H9 (cell line): ENCODE measurements at places on chromosomes 1 and 21.

GRCh38 chr1:202075389-202075788 is 47.3 kb upstream of the GPR37L1 start:
- no peaks in the 10 kb centered on the region for H3K36me3 ChIP-seq
- no peaks in the 10 kb centered on the region for H3K4me1 ChIP-seq
- H3K27ac ChIP-seq, result no peak overlapping the region
- no peak for DNase-seq
- H3K27me3 ChIP-seq, result no peaks in the 10 kb centered on the region

DNA sequence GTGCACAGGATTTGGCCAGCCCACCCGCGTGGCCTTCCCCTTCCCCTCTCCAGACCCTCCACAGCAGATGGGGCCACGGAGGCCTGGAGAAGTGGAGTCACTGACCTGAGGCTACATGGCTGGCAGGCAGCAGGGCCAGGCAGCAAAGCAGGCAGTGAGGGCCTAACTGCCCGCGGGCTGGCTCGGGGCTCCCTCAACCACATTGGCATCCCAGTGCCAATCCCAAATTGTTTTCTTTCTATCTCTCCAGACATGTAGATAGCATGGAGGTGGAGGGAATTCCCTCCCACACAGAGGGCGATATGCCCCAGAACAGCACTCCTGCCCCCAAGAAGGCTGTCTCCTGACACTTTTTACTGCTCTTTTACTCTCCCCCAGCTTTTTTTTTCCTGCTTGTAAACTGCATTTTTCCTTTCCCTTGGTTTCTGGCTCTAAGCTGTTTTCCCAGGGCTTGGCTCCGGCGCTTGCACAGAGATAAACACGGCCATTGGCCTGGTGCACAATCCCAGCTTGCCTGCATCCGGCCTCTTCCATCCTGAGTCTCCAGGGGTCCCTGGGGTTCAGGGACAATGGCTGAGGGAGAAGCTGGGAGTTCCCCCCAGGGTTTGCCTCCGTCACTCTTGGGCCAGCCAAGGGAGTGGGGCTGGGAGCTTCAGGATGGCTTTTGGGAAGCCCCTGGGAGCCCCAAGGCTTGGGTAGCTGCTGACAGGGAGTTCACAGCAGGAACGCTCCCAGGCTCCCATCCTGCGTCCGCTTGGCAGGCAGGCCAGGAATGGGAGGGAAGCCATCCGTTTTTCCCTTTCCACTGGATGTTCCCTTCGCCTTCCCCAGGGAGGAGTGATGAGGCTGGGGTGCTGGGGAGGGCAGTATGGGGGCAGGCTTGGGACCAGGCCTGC is 7.0 kb downstream of the EPHX1 start:
- no peak overlapping the region for H3K27ac ChIP-seq
- H3K27me3 ChIP-seq, result no peaks in the 10 kb centered on the region
- H3K36me3 ChIP-seq, result peaks cover 7% of the 10 kb centered on the region
- H3K4me1 ChIP-seq, result peaks cover 14% of the 10 kb centered on the region

DNA sequence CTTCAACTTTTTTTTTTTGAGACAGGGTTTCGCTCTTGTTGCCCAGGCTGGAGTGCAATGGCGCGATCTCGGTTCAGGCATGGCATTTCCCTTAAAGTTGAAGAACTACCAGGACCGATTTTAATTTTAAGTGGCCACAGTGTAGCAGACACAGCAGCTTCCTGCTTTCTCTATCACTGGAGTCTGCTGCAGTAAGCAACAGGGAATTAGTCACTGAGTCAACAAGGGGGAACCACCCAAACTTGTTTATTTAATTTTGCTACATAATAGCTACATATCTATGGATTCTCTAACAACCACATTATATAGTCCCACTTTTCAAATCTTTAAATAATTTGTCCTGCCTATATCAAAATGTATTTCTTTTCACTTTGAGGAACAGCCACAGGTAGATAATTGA is 12.5 kb upstream of the TNNI3K start:
- no peak overlapping the region for H3K4me3 ChIP-seq
- H3K36me3 ChIP-seq, result no peaks in the 10 kb centered on the region
- H3K27me3 ChIP-seq, result no peaks in the 10 kb centered on the region
- no peak for DNase-seq
- no peak overlapping the region for H3K27ac ChIP-seq

GRCh38 chr1:7495962-7496361 is 275.1 kb upstream of the VAMP3 start:
- H3K4me3 ChIP-seq, result no peak overlapping the region
- no peak overlapping the region for H3K27ac ChIP-seq
- H3K36me3 ChIP-seq, result no peaks in the 10 kb centered on the region
- no peaks in the 10 kb centered on the region for H3K4me1 ChIP-seq
- no peak for DNase-seq
- no peaks in the 10 kb centered on the region for H3K27me3 ChIP-seq

- no peak overlapping the region for H3K4me3 ChIP-seq
- DNase-seq, result no peak
- no peaks in the 10 kb centered on the region for H3K4me1 ChIP-seq
Observed at GRCh38 chr1:69498711-69499110, 69.0 kb upstream of the LRRC7 start.

GRCh38 chr1:98940722-98941079 is 64.0 kb downstream of the PLPPR5 start:
- DNase-seq, result no peak
- H3K4me3 ChIP-seq, result no peak overlapping the region
- H3K4me1 ChIP-seq, result no peaks in the 10 kb centered on the region
- no peak overlapping the region for H3K27ac ChIP-seq

GRCh38 chr1:207672522-207673130 is 27.7 kb downstream of the CR1L start:
- H3K27ac ChIP-seq, result no peak overlapping the region
- peak; percentile 52 for DNase-seq
- peaks cover 2% of the 10 kb centered on the region; the same call in 1 of the 2 replicates for H3K4me1 ChIP-seq
- H3K36me3 ChIP-seq, result peaks cover 14% of the 10 kb centered on the region
- peaks cover 3% of the 10 kb centered on the region; the same call in 1 of the 2 replicates for H3K27me3 ChIP-seq

DNA sequence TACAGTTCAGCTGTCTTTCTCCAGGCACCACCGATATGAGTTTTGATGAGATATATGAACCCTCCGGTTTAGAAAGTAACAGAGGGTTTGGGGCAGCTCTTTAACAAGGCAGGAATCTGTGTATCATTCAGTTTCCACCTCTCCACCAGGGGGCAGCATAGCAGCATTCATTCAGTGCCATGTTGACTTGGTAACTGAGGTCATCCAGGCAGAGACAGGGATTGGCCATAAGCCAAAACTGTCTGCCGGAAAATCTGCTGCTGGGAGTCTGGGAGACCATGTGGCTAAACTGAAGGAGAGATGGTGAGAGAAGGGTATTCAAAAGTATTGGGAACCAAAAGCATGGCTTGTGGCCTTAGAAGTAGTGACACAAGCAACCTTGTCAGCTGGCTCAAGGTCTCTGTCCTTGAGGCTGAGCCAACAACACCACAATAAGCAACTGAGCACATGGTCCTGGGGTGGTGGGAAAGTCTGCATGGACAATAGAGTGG is 98.5 kb downstream of the LMX1A start:
- no peaks in the 10 kb centered on the region; the same call in 1 of the 2 replicates for H3K27me3 ChIP-seq
- H3K27ac ChIP-seq, result no peak overlapping the region
- H3K4me1 ChIP-seq, result no peaks in the 10 kb centered on the region
- no peaks in the 10 kb centered on the region; the same call in 2 of the 3 replicates for H3K36me3 ChIP-seq
- DNase-seq, result peak; percentile 83

GRCh38 chr21:35023396-35024070 is 25.6 kb downstream of the RUNX1 start:
- H3K27me3 ChIP-seq, result no peaks in the 10 kb centered on the region
- no peak overlapping the region for H3K27ac ChIP-seq
- no peaks in the 10 kb centered on the region for H3K36me3 ChIP-seq
- no peak overlapping the region for H3K4me3 ChIP-seq
- DNase-seq, result no peak

- H3K27me3 ChIP-seq, result no peaks in the 10 kb centered on the region
- DNase-seq, result no peak
- H3K4me1 ChIP-seq, result no peaks in the 10 kb centered on the region; the same call in 1 of the 2 replicates
- H3K4me3 ChIP-seq, result no peak overlapping the region
- H3K27ac ChIP-seq, result no peak overlapping the region
Observed at GRCh38 chr1:168301664-168302320, 21.1 kb downstream of the TBX19 start.

GRCh38 chr1:208101661-208102431 is 142.3 kb downstream of the PLXNA2 start:
- H3K36me3 ChIP-seq, result no peaks in the 10 kb centered on the region
- no peaks in the 10 kb centered on the region for H3K27me3 ChIP-seq
- no peak overlapping the region for H3K4me3 ChIP-seq
- DNase-seq, result no peak
- no peak overlapping the region for H3K27ac ChIP-seq

GRCh38 chr1:227729881-227730629 is 5.0 kb downstream of the JMJD4 start:
- peaks cover 17% of the 10 kb centered on the region for H3K36me3 ChIP-seq
- peak overlapping the region; percentile 91; the same call in 2 of the 3 replicates for H3K4me3 ChIP-seq
- no peaks in the 10 kb centered on the region for H3K27me3 ChIP-seq
- DNase-seq, result peak; percentile 81

GRCh38 chr1:154962156-154962749 is 671 bp upstream of the PYGO2 start:
- no peak for DNase-seq
- no peak overlapping the region for H3K27ac ChIP-seq
- H3K36me3 ChIP-seq, result peaks cover 64% of the 10 kb centered on the region
- H3K4me1 ChIP-seq, result 0 out of 2 replicates have a peak, but pooled peaks cover 2% of the 10 kb centered on the region

GRCh38 chr1:28882009-28882628 is 32.2 kb upstream of the EPB41 start:
- H3K27ac ChIP-seq, result no peak overlapping the region
- H3K36me3 ChIP-seq, result no peaks in the 10 kb centered on the region
- peak; percentile 96 for DNase-seq
- peaks cover 16% of the 10 kb centered on the region; the same call in 1 of the 2 replicates for H3K4me1 ChIP-seq
- no peaks in the 10 kb centered on the region for H3K27me3 ChIP-seq

DNA sequence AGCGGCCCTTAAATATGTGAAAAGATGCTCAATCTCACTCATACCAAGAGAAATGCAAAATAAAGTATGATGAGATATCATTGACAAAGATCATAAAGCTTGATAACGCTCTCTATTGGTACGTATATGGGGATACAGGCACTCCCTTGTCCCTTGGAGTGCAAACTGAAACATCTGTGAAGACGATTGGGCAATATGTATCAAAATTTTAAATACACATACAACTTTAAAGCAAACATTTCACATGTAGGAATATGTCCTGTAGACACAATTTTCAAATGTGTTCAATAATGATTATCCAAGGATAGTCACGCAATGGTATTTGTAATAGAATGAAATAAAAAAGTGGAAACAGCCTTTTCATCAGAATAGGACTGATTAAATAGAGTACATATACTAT is 2.0 kb upstream of the GJB3 start:
- H3K27me3 ChIP-seq, result peaks cover 4% of the 10 kb centered on the region; the same call in 1 of the 2 replicates
- no peak overlapping the region for H3K27ac ChIP-seq
- H3K4me1 ChIP-seq, result no peaks in the 10 kb centered on the region
- no peaks in the 10 kb centered on the region for H3K36me3 ChIP-seq

- H3K36me3 ChIP-seq, result no peaks in the 10 kb centered on the region; the same call in 1 of the 3 replicates
- H3K4me3 ChIP-seq, result no peak overlapping the region
- no peak overlapping the region for H3K27ac ChIP-seq
- H3K4me1 ChIP-seq, result no peaks in the 10 kb centered on the region
- no peak for DNase-seq
Observed at GRCh38 chr1:24364975-24365678, 46.0 kb downstream of the GRHL3 start.

- H3K27me3 ChIP-seq, result no peaks in the 10 kb centered on the region
- no peak for DNase-seq
- peaks cover 15% of the 10 kb centered on the region for H3K36me3 ChIP-seq
- H3K27ac ChIP-seq, result no peak overlapping the region
Observed at GRCh38 chr1:81428998-81429397, 371.7 kb upstream of the ADGRL2 start.

DNA sequence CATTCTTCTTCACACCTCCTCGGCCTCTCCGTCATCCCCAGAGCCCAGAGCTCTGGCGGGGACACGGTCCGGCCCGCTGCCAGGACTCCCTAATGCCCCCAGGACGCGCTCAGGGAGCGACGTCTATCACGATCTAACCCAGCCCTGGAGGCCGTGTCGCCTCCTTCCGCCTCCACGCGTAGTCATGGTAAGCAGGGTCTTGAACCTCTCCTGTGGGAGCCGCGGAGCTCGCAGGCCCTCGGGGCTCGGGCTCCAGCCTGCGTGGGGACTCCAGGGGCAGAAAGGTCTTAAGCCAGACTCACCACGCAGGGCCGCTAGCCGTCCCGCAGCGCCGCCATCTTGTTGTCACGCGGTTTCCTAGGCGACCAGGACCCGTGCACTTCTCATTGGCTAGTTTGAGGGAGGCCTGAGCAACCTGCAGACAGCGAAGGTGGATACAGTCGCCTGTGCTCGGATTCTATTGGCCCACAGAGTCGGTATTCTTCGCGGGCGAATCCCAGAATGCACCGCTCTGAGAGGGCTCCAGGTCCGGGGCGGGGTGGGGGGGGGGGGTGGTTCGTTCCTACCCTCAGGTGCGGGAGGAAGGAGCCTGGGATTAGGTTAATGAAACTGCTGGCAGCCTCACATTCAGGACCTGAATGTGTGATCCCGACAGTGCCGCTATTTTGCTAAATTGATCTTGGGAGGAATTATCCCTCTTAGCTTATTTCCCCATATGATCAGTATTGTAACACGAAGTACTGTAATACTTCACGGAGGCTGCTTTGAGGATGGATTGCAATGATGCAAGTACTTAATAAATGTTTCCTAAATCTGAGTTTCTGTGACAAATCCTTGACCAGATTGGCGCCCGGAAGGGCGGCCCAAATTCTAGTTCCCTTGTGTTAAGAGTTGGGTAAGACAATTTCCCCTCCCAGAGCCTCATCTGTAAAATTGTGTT is at the start of gene UBXN11:
Gene UBXN11 (minus strand): TSS at position 347 of the 940 bp plus-strand sequence. CDS start 3,753 bp downstream, outside the sequence.
- no peak within 1 kb of the TSS for H3K27ac ChIP-seq
- 0 out of 2 replicates have a peak, but pooled peaks cover 3% of the 10 kb centered on the region for H3K4me1 ChIP-seq
- no peaks in the 10 kb centered on the region for H3K36me3 ChIP-seq
- no peaks in the 10 kb centered on the region for H3K27me3 ChIP-seq
- H3K4me3 ChIP-seq, result peak within 1 kb of the TSS; percentile 99

GRCh38 chr21:45128613-45129188 is 54.3 kb downstream of the ADARB1 start:
- H3K36me3 ChIP-seq, result no peaks in the 10 kb centered on the region
- H3K4me3 ChIP-seq, result no peak overlapping the region
- H3K27ac ChIP-seq, result no peak overlapping the region
- no peaks in the 10 kb centered on the region for H3K27me3 ChIP-seq
- no peaks in the 10 kb centered on the region for H3K4me1 ChIP-seq

- DNase-seq, result no peak
- no peaks in the 10 kb centered on the region for H3K27me3 ChIP-seq
- no peak overlapping the region for H3K27ac ChIP-seq
- no peak overlapping the region for H3K4me3 ChIP-seq
Observed at GRCh38 chr1:5157175-5157574, 502.8 kb downstream of the AJAP1 start.

DNA sequence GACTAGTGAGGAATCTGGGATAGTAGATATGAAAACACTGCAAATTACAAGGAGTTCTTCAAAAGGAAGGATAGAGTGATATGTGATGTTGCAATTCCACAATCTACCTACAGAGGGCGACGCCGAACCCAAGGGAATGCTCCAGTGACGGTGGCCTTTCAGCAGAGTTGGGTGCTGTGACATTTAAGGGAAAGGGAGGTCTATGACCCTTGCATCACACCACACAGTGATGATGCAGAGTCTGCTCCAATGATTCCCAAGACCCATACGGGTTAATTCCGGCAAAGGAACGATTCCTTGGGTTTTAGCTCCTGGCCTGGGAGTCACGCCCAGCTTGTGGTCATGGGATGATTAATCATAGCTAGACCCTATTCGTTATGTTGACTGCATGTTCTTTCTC is 123.0 kb upstream of the IGSF21 start:
- DNase-seq, result peak; percentile 51
- no peak overlapping the region for H3K27ac ChIP-seq
- no peaks in the 10 kb centered on the region for H3K36me3 ChIP-seq
- H3K4me3 ChIP-seq, result no peak overlapping the region

GRCh38 chr1:6991266-6991665 is 206.0 kb downstream of the CAMTA1 start:
- H3K4me3 ChIP-seq, result no peak overlapping the region
- no peak overlapping the region for H3K27ac ChIP-seq
- H3K4me1 ChIP-seq, result peaks cover 5% of the 10 kb centered on the region; the same call in 1 of the 2 replicates
- no peaks in the 10 kb centered on the region for H3K36me3 ChIP-seq
- H3K27me3 ChIP-seq, result no peaks in the 10 kb centered on the region
